ENCODE measurements at places on chromosomes 5 and 9.

DNA sequence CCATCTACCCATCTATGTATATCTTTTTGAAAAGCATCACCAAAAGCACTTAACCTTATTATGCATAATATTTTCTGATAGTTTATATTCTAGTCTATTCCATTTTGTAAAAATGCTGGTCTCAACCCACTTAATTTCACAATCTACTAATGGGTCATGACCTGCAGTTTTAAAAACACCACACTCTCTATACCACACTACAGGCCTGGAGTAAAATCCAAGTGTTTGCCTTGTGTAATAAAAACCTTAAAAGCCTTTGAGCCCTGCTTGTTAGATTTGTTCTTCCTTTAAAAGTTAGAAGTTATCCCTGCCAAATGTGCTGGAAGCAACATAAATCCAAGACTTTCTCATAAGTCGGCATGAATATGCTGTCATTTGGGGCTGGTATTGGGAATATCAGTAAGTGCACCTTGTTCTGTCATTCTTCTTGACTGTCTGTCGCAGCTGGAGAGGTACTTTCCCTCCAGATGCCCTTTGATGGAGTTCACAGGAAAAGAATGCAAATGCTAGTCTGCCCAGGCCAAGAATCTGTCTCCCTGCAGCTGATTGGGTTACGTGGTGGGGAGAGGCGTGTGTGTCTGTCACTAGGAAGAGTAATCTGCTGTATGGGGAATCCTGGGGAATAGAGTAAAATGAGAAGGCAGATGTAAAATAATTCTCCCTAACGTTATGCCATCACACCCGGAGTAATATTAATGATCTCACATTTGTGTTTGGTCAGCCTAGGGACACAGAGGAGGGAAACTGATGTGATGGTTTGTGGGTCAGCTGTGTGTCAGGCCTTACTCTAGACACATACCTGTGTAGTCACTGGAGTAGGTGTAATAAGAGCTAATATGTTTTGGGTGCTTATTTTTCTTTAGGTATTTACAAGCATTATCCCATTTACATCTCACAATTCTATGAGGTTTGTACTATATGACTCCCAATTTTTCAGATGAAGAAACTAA is 79.4 kb downstream of the ZNF366 start:
- DNase-seq, result peak; percentile 88

DNA sequence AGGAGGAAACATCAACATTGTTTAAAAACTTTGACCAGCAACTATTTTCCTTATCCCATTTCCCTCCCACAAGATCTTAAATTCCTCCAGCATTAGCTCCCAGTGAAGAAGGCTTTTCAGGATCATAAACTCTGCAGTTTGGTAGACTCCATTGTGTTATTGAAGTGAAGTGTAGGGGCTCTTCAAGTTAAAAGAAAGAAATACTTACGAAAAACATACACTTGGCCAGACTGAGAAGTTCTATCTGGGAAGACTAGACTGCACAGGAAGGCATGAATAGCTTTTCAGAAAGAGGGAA is 22.3 kb downstream of the LIFR start:
- no peak for DNase-seq

GRCh38 chr9:35096035-35096849 is at the start of gene PIGO:
PIGO (minus strand) TSS chr9:35096591; CDS start chr9:35095565, 1,026 bp downstream.
- peak; percentile 79 for DNase-seq

DNA sequence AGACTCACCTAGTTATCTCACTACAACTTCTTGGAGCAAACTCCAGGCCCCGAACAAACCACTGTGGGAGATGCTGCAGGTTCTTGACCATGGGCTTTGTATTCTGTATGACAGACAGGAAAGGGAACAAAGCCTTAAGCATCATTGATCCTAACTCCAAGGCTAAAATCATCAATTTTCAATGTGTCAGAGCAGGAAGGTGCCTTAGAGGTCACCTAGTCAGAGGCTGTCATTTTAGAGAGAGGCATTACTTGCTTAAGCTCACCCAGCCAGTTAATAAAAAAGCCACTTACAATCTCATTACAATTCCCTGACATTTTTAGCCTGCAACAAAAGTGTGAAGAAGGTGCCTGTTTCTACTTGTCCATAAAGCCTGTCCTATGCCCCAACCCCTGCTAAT is 272.7 kb downstream of the FAM114A2 start:
- DNase-seq, result no peak

GRCh38 chr9:5518171-5518936 is 8.0 kb downstream of the PDCD1LG2 start:
- no peak for DNase-seq

- no peak for DNase-seq
Observed at GRCh38 chr9:19223724-19224123, 6.8 kb upstream of the DENND4C start.

- DNase-seq, result no peak
Observed at GRCh38 chr9:106896695-106897094, 33.7 kb downstream of the ZNF462 start.

DNA sequence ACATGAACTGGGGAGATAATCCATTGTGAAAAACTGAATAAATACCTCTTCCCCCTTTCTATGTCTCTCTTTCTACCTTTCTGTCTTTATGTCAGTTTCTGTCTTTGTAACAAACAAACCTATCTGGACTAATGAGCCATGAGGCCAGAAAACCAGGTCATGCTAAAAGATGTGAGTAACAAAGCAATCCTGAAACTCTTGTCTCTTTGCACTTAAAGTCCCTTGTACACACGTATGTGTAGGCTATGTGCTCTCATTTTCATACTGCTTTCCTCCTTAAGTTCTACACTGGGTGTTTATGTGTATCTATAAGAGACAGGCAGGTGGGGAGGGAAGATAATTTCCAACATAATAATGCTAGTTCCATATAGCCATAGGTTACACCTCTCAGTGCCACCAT is 123.8 kb upstream of the PTGER4 start:
- no peak for DNase-seq

- DNase-seq, result no peak
Observed at GRCh38 chr5:181204113-181204825, 727 bp downstream of the TRIM7 start.

- peak; percentile 56 for DNase-seq
Observed at GRCh38 chr9:27033815-27034403, 28.4 kb upstream of the LRRC19 start.

DNA sequence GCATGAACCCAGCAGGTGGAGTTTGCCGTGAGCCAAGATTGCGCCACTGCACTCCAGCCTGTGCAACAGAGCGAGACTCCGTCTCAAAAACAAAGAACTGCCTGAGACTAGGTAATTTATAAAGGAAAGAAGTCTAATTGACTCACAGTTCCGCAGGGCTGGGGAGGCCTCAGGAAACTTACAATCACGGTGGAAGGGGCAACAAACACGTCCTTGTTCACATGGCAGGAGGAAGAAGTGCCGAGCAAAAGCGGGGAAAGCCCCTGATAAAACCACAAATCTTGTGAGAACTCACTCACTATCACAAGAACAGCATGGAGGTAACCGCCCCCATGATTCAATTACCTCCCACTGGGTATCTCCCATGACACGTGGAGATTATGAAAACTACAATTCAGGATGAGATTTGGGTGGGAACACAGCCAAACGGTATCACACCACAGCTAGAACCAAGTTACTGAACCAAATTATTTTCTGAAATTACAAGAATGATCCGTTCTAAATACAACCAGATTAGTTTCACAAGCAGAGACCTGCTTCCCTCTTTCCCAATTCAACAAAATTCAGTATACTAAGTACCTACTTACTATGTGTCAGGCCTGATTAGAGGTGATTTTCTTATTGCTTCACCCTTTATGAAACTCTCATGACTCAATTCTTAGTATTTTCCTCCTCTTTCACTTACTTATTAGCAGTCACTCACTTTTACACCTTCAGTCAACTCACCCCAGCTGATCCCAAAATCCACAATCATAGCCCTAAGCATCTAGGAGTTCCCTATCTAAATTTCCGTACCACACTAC is 8.4 kb downstream of the UBTD2 start:
- DNase-seq, result peak; percentile 64

DNA sequence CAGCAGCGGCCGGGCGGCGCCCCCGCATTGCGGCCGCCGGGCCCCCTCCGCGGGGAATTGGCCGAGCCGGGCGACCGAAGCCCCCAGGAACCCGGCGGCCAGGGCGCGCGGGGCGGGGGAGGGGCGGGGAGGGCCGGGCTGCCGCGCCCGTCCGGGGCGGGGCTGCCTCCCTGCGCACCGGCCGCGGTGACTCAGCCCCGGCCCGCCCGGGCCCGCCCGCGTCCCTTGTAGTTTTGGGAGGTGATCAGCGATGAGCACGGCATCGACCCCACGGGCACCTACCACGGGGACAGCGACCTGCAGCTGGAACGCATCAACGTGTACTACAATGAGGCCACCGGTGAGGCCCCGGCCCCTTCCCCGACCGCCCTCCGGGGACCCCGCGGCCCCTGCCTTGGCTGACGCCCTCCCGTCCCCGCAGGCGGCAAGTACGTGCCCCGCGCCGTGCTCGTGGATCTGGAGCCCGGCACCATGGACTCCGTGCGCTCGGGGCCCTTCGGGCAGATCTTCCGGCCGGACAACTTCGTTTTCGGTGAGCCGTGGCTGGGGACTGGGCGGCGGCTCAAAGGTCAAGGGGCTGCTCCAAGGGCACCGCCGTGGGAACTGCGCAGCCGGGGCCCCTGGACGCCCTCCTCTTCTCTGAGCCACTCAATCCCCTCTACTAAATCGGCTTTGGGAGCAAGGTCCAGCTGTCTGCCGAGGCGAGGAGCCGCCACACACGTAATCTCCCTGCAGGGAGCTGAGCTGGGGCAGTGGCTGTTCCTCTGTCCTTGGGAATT is 592 bp downstream of the TUBB4B start:
- peak; percentile 37 for DNase-seq

GRCh38 chr5:121239951-121240350 is 611.7 kb upstream of the FTMT start:
- DNase-seq, result no peak

DNA sequence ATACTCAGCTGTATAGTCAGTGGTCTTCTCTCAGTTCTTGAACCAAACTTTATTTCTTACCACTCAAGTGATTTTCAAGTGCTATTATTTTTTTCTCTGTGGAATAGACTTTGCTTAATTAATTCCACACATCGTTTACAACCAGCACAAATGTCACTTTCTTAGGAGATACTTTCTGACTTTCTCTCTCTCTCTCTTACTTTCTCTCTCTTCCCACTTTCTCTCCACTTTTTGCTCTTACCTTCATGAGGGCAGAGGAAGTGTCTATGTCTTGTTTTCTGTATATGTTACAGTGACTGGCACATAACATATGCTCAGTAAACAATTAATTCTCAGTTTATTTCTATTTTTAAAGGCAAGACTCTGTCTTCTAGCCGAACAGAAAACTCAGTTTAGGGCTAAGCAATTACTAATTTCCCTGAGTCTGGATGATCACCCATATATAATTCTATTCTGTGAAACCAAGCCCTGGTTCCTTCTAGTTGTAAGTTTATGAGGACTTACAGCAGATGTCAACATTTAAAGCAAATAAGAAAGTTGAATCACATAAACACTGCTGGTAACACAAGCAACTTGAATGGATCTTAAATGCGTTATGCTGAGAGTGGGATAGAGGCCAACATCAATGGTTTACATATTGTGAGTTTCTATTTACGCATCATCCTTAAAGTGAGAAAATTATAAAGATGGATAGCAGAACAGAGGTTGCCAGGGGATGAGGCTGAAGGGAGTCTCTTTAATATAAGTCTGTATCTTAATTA is 791.4 kb downstream of the MTRR start:
- no peak for DNase-seq
